ENCODE measurements at places on chromosomes 6 and 20. TPM values are rescaled to one million over a fixed set of nuclear protein-coding genes. Genes with fewer than 3 reads are reported as not detected.

C6orf52 gene
- total RNA-seq = not detected

TEAD3 gene
- 14.3 TPM for total RNA-seq

DNA sequence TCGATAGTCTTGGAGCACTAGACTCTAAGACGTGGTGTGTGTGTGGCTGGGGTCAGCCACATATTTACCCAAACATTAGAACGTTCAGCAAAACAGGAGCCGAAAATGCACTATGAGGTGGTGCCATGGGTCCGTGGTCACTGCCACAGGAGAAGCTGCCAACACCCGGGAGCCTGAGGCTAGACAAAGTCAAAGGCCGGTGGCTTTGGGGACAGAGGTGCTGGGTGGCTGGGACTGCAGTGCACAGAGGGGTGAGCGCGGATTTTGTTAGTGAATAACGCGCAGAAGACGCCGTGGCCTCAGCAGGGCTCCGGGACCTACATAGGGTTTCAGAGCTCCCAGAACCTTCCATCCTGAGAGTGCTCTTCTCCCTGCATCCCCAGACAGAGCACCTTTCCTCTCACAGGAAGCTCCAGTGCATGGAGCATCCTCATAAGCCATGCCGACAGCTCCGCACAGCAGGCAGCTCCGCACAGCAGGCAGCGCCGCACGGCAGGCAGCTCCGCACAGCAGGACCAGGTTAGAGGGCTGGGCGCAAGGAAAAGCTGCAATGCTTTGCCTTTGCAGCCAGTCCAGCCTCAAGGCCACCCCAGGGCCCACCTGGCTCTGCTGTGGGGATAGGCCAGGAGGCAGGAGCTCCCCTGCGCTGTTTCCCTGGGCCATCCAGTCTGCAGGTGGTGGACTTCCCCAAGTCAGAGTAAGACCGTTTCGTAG, 304.1 kb downstream of the TAF4 start:
- no peak for DNase-seq

DNA sequence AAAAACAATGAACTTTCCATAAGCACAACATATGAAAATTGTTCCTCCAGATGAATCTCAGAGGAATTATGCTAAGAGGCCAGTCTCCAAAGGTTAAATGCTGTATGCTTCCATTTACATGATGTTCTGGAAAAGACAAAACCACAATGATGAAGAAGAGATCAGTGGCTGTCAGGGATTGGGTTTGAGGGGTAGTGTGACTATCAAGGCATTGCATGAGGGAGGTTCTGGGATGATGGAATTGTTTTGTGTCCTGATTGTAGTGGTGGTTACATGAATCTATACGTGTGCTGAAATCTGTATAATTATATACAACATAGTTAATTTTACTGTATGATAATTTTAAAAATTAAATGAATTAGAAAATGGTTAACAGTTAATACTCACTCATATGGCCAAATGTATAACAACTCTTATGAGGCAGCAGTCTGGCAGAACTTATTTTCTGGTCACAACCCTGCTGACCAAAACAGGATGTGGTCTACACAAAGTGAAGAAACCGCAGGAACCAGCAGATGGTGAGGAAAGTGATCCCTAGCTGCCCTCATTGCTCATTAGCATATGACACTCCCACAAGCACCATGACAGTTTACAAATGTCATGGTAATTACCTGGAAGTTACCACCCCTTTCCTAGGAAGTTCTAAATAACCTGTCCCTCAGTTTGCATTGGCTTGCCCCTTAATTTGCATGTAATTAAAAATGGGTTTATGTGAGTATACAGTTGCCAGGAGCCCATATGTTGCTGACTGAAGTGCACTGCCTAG, 31.9 kb downstream of the NSFL1C start:
- DNase-seq = peak; percentile 18
